Fibroblast of skin of left quadriceps (primary cell): ENCODE measurements at places on chromosomes 2 and 18.

DNA sequence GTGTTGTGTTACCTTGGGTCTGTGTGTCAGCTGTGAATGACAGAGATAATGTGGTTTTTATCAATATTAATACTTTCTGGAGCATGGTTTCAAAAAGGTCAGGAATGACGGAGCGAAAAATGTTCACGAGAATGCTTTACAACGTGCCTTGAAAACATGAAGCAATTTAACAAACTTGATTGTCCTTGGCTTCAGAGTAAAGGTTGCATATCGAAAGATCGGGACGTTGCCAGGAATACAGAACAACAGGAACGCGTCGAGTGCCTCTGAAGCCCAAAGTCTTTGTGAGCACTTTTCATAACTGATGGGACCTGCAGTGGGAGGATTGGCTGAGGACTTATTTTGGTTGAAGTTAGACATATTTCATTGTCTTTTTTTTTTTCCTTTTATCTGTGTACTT lies 206.1 kb downstream of the ZNF407 start:
- DNase-seq: no peak

DNA sequence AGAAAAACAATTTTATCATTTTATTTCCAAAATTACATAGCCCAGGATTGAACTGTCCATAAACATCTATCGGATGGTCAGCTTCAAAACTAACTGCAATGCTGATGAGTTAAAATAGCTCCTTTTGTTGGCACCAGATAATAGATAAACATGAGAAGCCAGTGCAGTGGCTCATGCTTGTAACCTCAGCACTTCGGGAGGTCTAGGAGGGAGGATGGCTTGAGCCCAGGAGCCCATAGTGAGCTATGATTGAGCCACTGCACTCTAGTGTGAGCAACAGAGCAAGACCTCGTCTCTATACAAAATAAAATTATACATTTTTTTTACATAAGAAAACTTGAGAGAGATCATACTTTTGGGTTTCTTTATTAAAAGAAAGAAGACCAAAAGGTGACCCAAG lies 34.6 kb upstream of the IMPA2 start:
- no peak for DNase-seq

DNA sequence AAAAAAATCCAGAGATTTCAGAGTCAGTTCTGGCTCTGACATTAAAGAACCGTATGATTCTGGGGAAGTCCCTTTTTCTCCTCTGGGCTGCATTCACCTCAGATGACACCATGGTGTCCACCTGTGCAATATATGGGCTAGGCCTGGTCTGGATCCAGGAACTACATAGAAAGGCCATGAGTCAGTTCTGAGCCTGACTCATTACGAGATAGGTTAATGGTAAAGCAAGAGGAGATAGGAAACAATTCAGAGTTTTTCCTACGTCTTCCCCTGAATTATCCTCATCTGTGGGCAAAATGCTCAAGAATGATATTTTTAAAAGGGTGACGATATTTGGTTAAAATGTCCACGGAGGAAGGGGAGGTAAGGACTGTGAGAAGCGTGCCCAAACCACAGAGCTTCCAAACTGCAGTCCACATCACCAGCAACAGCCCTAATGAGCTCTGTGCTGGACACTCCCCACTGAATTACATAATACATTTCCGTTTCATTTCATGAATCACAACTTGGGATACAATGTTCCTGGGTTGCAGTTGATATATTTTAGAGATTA lies 180.1 kb upstream of the OSR1 start:
- DNase-seq: peak; percentile 87

- no peak for DNase-seq
Measured at GRCh38 chr18:48889115-48889941, 61.4 kb downstream of the SMAD7 start.

GRCh38 chr2:62147610-62148301 lies 48.2 kb upstream of the B3GNT2 start:
- DNase-seq: peak; percentile 65

GRCh38 chr2:25322312-25322711 lies 19.4 kb downstream of the DNMT3A start:
- DNase-seq: no peak

DNA sequence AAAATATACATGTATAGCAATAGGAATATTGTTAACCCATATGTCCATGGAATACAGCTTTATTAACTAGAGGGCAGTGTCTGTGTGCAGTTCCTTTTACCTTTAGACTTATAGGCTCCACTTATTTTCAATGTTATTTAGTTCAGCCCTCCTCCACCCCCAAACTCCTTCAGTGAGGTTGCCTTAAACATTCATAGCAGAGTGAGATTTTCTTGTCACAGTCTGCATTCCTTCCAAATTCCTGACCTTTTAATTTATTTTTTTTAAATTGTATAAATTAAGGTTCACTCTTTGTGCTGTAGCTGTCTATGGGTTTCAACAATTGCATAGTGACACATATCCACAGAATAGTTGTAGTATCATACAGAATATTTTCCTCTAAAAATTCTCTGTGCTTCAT lies 30.9 kb downstream of the TFPI start:
- no peak for DNase-seq

- no peak for DNase-seq
Measured at GRCh38 chr18:47545613-47546012, 294.2 kb upstream of the SKOR2 start.

DNA sequence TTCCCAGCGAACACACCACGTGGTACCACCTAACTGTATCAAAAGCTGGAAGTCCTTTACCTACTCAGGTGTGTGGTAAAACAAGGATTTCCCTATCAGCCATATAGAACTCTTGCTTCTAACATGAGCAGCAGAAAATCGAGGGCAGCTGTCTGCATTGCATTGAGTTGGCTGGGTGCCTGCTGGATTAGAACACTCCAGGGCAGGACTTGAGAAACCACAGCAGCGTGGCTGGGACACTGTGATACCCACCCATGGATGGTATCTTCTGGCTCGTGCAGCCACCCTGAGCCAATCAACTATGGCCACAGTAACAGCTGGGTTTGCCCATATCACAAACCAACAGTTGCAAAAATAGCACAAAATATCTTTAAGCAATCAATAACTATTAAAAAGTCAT lies 188.3 kb downstream of the FBXO15 start:
- no peak for DNase-seq

GRCh38 chr2:73611193-73611592 lies 31.0 kb downstream of the NAT8 start:
- DNase-seq: no peak

DNA sequence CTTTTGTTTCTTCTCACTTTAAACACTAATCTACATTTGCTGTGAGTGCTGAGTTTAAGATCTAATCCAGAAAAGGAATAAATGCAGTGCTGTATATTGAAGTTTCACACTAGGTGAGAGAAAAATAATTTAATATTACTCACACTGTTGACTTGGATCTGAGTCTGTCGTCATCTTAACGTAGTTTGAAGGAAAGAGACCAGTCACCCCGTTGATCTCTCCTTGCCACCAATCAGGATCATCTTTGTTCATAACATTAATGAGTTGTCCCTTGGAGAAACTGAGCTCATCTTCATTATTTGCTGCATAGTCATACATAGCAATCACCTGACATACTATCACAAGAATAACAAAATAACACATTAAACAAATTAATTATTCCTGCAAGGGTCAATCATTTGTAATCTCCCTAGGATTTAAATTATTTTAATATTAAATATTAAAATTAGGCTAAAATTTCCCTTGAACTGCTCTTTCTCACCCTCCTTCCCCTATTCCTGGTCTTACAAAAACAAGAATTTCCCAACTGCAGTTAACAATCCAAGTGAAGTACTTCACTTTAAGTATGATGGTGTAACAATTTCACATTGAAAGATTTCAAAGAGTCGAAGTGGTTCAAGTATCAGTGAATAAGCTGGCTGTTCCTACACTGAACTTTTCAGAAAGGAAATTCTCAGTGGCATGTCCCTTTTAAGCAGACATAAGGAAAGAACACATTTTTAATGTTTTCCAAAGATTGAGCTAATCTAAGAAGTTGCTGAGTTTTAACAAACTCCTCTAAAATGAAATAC lies 71.3 kb downstream of the FAM228A start:
- DNase-seq: no peak

- no peak for DNase-seq
Measured at GRCh38 chr2:216562696-216563435, 64.2 kb downstream of the RPL37A start.

GRCh38 chr2:77147153-77147552 lies 375.0 kb downstream of the LRRTM4 start:
- DNase-seq: no peak

- no peak for DNase-seq
Measured at GRCh38 chr2:10028988-10029874, 14.1 kb upstream of the KLF11 start.

GRCh38 chr18:5298156-5298852 lies 2.8 kb upstream of the ZBTB14 start:
- DNase-seq: no peak

DNA sequence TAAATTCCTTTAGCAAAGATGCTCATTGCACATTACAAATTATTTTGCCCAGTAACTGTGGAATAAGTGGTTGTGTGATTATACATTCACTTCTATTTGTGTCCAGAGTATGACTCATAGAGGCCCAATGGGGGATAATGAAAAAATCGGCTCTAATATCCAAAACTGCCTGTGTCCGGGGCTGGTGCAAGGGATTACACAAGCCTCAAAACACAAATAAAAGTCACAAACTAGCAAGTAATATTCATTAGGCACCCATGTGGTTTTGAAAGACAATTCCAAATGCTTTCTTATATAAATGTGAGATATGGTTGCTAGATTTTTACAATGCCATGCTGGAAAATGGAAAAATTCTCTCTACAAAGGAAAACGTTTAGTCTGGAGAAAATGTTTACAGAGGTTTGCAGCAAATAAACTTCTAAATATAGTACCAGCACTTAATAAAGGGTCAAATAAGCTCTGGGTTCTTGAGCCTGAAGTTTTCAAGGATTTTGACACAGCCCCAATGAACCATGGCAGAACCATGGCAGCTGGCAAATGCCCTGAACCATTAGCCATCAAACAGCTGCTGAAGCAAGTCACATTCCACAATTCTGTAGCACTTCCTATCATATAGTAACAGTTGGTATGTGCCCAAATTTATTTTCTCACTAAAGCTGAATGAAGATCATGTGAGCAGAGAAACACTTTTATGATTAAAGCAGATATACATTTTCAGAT lies 40.5 kb downstream of the IRS1 start:
- peak; percentile 41 for DNase-seq

DNA sequence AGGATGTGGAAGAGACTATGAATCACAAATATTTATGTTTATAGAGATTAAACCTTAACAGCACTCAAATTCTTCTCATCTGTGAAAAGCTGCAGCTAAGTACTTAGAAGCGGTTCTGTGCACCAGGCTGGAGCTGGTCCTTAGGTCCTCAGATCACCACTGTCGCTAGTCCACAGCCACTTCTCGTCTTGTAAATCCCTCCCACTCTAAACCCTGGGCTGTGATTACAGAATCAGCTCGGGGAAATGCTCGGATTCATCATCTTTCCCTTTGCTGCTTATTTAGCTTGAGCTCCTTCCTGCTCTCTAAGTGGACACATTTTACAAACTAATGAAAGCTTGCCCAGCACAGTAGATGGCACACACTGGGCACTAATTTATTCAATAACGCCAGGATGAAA lies 61.7 kb downstream of the RNF152 start:
- DNase-seq: no peak

DNA sequence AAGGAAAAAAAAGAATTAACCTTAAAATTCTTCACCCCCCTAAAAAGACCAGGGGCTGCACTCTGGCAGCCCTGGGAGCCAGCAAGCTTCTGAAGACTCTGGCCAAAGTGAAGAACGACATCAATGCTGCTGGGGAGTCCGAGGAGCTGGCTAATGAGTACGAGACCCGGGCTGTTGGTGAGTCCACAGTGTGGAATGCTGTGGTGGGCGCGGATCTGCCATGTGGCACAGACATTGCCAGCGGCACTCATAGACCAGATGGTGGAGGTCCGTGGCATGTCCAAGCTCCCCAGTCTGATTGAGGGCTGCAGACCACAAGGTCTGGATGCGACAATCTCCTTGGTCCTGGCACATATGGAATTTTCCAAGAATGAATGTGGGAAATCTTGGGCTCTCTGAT lies 47.4 kb downstream of the TRPM8 start:
- DNase-seq: no peak

GRCh38 chr2:151959238-151959637 lies 131.0 kb upstream of the ARL5A start:
- DNase-seq: no peak

GRCh38 chr2:220626603-220627002 lies 945.5 kb downstream of the EPHA4 start:
- no peak for DNase-seq

GRCh38 chr2:38794235-38794946 lies 16.4 kb downstream of the GEMIN6 start:
- DNase-seq: no peak

DNA sequence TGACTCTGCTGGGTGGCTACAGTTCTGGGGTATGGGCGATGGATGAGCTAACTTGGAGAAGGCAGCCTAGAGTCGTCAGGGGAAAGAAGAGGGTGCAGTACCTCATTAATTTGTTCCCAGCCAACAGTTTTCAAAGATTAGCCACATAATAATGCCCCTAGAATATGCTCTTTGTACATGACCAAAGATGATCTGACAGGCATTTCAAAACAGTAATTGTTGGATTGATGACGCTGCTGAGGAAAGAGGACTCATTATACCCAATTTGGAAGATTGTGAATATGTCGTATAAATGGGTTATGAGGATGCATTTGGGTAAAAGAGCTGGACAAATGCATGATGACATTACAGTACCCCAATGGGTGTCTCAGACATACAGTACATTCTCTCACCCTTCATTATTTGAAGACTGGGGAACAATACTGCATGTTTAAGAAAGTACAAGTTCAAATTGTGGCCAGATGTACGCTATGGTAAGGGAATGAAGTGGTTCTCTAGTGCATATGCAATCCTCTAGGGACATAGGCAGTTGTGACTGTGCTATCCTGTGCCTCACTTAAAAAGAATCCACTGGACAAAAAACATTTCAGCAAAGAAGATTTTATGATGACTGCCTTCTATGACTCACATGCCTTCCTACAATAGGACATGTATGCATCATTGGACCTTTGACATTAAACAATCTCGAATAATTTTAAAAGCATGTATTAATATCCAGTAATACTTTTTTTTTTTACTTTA lies 233.2 kb downstream of the CNTNAP5 start:
- DNase-seq: peak; percentile 55

DNA sequence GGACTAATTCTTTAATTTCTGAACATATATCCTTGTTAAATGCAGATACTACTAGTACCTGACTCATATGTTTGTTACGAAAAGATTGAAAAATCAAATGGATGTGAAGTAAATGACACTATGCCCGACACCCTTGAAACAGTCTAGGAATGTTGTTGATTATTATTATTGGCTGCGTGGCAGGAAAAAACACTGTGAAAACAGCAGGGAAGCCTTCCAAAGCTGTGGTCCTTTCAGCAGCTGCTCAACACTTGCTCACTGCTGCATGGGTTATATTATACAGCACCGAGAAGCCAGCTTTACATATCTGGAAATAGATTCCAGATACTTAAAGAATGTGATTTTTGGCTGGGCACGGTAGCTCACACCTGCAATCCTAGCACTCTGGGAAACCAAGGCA lies 26.5 kb downstream of the CRYGD start:
- peak; percentile 1 for DNase-seq

- no peak for DNase-seq
Measured at GRCh38 chr2:27779417-27780055, 8.0 kb downstream of the MRPL33 start.

- no peak for DNase-seq
Measured at GRCh38 chr2:126778561-126779501, 119.9 kb upstream of the TEX51 start.
